NCI-H2227 treated with DMSO at 0.1 percent for 48 hours (cell line): ENCODE measurements at places on chromosomes 1 and 21.

DNA sequence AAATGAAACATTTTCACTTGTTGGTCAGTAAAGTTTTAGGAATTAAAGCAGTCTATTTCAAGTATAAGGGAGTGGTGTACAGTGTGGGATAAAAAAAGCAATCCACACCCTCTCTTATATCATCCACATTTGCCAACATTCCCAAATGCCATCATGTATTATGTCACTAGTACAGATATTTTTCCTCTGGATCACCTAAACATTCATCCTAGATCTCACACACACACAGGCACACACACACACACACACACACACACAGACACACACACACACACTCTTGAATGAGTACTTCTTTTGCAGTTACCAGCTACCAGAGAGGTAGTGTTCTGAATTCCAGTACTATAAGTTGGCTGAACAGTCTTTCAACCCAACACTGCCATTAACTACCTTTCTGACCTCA lies 1369.1 kb upstream of the ADGRL4 start:
- no peak for DNase-seq

GRCh38 chr1:150881331-150882070 lies 5.1 kb upstream of the ARNT start:
- DNase-seq: no peak

GRCh38 chr1:76140227-76140626 lies 65.7 kb downstream of the ST6GALNAC3 start:
- DNase-seq: no peak

GRCh38 chr1:232600424-232601258 lies 29.3 kb downstream of the SIPA1L2 start:
- DNase-seq: no peak

- peak; percentile 78 for DNase-seq
These were observed 371 bp downstream of the SZRD1 start for GRCh38 chr1:16367258-16367967.

- DNase-seq: no peak
These were observed 1.1 kb downstream of the LGALS8 start for GRCh38 chr1:236524895-236525184.

DNA sequence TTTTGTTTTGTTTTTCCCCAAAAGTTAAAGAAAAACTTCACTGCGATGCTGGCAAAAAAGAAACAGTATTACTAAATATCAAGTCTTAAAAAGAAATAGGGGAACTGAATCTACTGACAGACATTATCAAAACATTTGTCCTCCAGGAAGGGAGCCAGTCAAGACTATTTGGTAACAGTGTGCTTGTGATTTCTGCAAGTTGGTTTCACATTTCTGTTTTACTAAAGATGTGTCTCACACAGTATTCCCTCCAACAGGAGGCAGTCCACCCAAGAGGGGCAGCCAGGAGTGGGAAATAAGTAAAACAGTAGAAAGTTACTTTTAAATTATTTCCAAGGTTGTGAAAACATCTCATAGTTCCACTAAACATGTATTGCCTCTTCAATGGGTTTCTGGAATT lies 74.4 kb upstream of the SDC3 start:
- DNase-seq: no peak

DNA sequence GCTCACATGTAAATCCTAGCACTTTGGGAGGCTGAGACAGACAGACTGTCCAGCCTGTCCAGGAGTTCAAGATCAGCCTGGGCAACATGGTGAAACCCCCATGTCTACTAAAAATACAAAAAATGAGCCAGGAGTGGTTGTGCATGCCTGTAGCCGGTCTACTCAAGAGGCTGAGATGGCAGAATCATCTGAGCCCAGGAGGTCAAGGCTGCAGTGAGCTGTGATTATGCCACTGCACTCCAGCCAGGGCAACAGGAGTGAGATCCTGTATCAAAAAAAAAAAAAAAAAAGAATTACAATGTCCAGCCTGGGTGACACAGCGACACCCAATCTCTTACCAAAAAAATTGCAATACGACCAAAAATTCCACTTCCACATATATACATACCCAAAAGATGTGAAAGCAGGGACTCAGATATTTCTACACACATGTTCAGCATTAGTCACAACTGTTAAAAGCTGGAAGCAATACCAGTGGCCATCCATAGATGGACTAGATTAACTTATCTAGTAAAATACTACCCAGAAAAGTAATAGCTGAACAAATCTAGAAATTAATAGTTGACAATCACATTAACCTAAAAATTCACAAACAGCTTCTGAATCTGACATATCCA lies 49.2 kb downstream of the ASH1L start:
- DNase-seq: no peak

DNA sequence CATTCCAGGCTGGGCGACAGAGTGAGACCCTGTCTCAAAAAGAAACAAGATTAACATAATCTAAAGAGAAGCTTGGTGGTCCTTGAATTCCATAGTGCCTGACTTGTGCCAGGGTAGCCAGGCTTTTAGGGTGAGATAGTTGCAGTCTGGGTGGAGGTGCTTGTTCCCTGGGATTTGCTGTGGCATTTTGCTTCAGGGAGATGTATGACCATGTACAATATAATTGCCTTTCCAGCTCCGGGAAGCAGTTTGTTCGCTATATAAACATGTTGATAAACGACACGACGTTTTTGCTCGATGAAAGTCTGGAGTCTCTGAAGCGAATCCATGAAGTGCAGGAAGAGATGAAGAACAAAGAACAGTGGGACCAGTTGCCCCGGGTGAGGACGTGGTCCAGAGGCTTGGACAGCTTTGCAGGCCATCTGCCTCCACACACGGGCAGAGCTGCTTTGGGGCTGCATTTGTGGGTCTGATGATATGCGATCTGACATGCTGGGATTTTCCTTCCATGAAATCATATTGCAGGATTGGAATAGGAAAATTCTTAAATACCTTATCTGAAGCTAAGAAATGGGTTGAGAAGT lies 49.4 kb upstream of the KIF1B start:
- DNase-seq: no peak

DNA sequence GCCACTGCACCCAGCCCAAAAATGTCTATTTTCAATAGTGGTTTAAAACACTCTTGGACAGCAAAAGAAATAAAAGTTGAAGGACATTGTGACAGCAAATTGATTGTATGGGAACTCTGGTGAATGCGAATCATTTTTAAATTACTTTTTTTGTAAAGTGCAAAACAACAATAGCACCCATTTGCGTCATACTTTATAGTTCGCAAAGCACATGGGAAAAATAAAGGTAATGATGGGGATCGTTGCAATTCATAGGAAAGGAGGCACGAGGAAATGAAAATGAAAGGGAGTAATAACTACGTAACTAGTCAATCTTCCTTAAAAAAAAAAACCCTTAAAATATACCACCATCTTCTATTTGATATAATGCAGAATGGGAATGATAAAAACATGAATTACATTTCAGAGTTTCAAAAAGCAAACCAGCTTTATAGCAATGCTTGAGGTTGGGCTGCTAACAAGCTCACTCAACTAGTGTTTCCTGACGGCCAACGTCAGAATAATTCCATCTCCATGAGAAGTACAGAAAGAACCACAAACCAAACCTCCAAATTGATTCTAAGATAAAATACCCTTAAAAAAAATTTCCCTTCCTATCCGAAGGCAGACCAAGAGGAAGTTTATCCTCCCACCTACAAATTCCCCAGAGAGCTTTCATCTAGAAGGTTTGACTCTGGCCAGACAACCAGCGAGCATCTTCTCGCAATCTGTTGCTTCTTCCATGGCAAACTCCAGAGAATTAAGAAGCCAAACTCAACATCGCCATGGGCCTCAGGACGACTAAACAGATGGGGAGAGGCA lies at the start of gene EDARADD:
EDARADD (plus strand) TSS at position 606 of the 801 bp plus-strand sequence; CDS start at position 765, 159 bp downstream.
- no peak for DNase-seq

GRCh38 chr1:198774421-198774820 lies 135.6 kb downstream of the PTPRC start:
- no peak for DNase-seq

DNA sequence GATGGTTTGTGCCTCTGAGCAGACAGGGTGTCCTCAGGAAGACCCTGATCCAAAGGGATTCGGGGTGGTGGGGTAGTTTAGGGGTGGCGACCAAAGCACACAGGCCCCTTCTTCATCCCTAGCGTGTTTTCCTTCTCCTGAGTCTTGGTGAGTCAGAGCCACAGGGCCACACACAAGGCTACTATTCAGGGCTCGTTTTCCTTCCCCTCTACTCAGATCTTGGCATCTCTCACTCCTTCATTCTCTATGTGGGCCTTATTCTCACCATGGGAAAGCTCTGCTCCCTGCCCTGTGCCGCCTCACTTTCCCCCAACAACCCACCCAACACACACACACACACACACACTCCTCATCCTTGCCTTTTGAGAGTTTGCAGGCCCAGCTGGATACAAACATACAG lies 43.6 kb upstream of the WNT2B start:
- DNase-seq: no peak

GRCh38 chr1:169044296-169044695 lies 62.2 kb upstream of the ATP1B1 start:
- DNase-seq: no peak

DNA sequence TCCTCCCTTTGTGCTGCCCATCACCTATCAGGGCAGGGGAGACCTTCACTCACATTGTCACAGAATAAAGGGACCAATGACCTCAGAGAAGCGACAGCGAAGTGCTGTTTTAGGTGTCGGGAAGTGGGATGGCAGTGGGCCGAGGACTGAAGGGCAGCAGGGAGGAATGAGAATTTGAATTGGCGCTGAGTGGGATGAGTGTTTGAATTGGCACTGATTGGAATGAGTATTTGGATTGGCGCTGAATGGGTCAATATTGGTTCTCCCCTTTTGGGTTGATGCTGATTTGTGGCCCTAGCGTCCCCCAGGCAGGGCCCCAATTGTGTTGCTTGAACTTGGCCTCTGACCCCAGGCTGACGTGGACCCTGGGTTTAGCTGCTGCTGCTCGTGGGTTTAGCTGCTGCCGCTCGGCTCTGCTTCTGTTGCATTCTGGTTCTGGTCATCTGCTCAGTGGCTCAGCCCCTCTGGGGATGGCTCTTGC lies 12.4 kb upstream of the UMODL1 start:
- no peak for DNase-seq

GRCh38 chr1:208043691-208044181 lies 132.8 kb upstream of the CD34 start:
- no peak for DNase-seq

- peak; percentile 49 for DNase-seq
These were observed 60.6 kb downstream of the PTPRC start for GRCh38 chr1:198699167-198700015.

GRCh38 chr1:116574581-116575291 lies 3.9 kb upstream of the CD58 start:
- DNase-seq: peak; percentile 64

DNA sequence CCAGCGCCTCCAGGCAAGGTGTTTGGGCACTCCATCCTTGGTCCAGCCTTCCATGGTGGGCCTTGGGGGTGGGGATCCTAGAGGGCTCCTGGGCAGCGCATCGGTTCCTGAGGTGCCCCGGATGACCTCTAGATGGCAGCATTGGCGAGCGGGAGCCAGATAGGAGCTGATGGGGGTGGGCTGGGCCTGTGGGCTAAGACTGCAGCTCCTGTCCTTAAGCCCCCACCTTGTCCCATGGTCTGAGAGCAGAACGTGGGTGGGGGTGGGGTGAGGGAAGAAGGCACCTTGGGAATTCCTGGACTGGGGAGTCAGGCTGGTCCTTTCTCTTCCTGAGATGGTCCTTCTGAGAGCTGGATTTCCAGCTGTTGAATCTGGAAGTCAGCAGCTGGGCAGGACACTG lies 93.4 kb upstream of the CSF3R start:
- peak; percentile 67 for DNase-seq

DNA sequence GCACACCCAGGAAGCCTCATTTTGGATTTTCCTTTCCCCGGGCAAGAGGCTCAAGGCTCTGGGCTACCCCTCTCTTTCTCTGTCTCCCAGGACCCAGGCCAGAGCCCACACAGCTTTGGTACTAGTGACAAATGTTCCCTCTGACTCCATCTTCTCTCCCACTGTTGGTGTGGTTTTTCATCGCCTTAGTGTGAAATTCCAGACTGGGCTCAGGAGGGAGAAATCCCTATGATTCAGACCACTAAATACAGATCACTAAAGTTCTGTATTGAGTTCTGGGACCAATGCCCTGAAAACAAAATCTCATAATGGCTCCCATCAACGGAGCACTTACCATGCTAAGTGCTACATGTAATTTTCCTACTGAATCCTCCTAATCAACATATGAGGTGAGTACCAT lies 26.1 kb downstream of the IQGAP3 start:
- no peak for DNase-seq

DNA sequence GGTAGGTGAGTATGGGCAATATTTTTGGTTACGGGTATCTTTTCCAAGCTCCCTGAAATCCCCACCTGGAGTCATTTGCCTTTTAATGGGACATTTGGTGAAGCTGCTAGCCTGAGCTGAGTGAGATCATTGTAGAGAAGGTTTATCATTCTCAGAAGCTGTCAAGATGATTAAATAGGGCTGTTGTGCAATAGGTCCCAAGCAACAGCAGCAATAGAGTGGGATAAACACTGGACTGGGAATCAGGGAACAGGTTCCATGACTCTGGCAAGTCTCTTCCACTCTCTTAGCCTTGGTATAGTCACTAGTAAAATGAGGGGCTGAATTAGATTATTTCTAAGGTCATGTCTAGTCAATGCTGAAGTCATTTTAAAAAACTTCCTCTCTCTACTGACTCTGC lies 30.3 kb upstream of the FAM78B start:
- DNase-seq: no peak

DNA sequence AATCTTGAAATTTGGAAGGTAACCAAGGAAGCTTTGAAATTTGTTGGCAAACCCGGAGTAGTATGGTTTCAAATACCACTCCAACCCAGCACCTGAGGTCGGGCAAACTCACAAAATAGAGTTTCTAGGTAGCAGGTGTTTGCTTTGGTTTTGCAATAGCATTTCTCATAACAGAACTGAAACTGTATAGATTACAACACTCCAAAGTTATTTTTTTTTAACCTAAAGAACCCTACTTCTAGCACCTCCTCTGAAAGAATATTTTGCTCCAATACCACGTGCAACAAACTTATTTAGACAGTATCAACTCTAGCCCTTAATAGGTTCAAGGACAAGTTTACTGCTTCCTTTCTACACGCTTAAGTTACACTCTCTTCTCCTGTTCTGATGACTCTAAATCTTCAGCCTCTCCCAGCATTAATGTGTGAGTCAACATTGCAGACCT lies 178.5 kb upstream of the FMN2 start:
- no peak for DNase-seq

DNA sequence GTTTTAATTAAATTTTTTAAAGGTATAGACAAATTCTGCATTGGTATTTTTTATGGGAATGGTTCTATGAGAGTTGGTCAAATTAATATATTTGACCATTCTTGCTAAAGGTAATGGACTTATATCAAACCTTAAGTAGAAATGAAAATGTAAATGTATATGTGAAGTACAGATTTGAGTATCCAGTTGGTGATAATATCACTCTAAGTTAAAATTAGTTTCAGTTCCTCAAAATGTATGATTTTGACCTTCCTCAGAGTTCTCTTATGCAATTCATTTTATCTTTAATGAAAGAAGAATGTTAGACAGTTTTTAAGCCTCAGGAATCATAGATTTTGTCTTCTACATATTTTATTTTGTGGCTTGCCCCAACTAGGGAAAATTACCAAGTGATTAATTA lies 1291.5 kb upstream of the B3GALT2 start:
- no peak for DNase-seq

- DNase-seq: no peak
These were observed 22.1 kb downstream of the TCEA3 start for GRCh38 chr1:23402286-23403037.

- DNase-seq: no peak
These were observed 51.9 kb upstream of the SYNC start for GRCh38 chr1:32754317-32755097.

GRCh38 chr1:174008979-174009378 lies 13.2 kb downstream of the RC3H1 start:
- DNase-seq: no peak
